ENCODE measurements at places on chromosomes 7 and 10.

- DNase-seq: peak; percentile 71
Measured at GRCh38 chr7:93921607-93922566, at the start of gene GNG11. TSS of gene GNG11 (plus strand) at chr7:93921735. CDS start at chr7:93922138, 403 bp downstream.

DNA sequence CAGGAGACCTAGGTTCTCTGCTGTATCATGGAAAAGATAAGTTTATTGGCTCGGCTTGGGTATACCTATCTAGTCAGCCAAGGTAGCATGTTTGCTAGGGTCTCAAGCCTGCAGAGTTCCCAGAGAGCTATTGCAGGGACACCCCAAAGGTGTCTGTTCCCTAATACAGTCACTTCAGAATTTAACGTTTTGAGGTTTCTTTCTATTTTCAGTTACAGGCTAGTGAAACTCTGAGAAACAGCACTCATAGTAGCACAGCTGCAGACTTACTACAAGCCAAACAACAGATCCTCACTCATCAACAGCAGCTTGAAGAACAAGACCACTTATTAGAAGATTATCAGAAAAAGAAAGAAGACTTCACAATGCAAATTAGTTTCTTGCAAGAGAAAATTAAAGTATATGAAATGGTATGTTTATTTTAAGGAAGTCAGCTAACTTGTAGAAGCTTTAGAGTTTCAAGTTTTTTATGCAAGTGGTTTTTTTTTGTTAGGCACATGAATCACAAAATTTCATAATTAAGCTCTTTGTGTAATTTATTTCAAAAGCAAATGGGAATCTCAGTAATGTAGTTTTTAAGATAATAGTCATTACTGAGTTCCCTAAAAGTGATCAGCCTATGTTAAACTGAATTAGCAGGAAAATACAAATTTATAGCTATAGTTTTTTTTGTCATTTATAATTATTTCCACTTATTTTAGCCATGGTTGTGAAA is 54.9 kb downstream of the AKAP9 start:
- no peak for DNase-seq

DNA sequence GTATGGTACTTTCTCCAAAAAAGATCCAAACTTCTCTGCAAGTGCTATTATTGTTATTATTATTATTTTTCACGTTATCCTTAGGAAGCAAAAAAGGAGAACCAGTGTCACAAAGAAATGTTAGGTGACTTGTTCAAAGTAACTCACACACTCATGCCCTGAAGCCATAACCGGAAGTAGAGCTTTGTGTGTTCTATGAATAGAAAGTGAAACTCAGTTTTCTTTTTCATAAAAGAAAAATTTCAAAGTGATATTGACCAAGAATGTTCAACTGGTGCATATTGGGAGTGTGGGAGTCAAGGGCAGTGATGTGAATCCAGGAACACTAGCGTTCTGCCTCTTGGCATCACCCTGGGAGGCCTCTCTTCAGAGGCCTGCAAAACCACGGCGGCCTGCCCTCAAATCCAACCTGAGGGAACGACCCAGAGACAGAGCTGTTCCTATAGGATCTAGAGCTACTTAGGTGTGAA is 106.1 kb downstream of the PRKCQ start:
- no peak for DNase-seq

DNA sequence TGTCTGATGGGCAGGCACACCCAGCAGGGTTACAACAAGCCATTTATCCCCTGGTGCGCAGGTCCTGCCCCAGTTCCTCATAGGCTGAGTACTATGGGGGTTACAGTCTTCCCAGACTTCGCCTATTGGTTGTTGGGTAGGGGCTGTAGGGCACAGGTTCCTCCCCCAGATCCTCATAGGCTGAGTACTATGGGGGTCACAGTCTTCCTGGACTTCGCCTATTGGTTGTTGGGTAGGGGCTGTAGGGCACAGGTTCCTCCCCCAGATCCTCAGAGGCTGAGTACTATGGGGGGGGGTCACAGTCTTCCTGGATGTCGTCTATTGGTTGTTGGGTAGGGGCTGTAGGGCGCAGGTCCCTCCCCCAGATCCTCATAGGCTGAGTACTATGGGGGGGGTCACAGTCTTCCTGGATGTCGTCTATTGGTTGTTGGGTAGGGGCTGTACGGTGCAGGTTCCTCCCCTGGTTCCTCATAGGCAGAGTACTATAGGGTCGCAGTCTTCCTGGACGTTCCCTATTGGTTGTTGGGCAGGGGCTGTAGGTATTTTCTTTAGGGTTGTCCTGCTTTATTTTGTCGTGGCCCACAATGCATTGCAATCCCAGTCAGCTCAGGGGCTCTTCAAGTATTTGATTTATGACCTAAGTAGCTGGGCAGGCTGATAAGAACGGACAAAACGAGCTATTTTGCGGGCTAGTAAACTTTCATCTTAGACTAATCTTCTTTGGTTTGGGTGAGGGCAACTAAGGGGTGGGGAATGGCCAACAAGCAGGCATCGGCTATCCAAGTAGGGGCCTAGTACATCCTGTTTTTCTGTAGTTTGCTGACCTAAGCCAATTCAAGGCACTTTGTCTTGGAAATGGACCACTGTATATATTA is 3.4 kb downstream of the LRRC27 start:
- DNase-seq: no peak

GRCh38 chr7:28065721-28066285 is 114.8 kb downstream of the JAZF1 start:
- peak; percentile 84 for DNase-seq

- DNase-seq: peak; percentile 80
Measured at GRCh38 chr7:79403879-79404278, 49.6 kb downstream of the MAGI2 start.

DNA sequence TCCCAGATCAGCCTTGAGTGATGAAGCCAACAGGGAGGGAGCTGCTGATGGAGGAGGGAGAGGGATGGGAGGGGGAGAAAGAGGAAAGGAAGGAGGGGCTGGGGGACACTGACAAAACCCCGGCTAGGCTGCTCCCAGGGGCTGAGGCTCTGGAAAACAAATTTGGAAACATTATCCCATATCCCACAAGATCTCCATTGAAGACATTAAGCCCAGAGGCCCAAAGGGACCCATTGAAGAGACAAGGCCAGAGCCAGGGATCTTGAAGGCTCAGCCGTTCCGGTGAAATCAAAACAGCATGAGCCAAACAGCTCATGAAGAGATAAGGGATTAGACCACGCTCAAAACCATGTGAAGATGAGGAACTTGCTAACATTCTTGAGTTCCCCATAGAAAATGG is 184.3 kb upstream of the ITGB1 start:
- no peak for DNase-seq

GRCh38 chr7:30893357-30893756 is 18.3 kb upstream of the AQP1 start:
- peak; percentile 79 for DNase-seq

GRCh38 chr7:44060091-44060947 is 5.0 kb downstream of the PGAM2 start:
- DNase-seq: no peak

GRCh38 chr10:114663626-114664025 is 5.6 kb upstream of the ABLIM1 start:
- peak; percentile 62 for DNase-seq

- DNase-seq: peak; percentile 50
Measured at GRCh38 chr10:126204320-126204719, 184.0 kb downstream of the ADAM12 start.

GRCh38 chr7:23965296-23965695 is 255.3 kb downstream of the STK31 start:
- peak; percentile 67 for DNase-seq

DNA sequence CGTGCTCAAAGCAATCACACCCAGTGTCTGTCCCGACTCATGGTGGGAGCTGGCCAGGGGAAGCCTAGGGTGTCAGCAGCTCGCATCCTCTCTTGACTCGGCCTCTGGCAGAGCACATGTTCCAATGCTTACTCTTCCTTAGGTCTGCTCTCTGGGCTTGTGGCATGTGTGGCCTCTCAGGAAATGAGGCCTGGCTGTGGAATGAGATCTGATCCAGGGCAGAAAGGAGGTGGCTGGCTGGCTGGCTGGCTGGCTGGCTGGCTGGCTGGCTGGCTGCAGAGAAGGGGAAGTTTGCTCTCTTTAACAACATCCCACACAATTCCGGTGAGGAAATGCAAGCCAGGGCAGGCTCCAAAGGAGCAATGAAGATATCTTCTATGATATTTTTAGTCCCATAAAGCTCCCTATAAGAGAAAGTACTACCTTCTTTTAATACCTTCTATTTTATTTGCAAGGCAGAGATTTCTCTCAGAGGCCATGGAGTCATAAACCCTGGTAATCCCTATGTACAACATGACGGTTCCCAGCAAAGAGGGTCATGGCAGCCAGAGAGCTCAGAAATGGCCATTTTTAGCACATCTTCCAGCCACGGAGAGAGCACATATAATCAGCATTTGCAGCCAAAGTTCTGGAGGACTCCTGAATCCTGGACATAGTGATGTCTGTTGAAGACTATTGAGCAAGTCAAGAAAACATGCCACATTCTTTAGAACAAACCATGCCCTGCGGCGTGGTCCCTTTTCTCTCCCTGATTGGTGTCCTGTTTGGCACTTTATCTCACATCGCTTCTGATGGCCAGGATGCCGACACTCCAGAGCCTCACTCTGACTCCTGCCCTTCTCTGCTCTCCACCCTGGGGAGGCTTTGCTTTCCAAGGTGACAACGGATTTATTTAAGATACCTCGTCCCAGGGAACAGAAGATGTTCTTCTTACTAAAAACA is 153.7 kb downstream of the FANK1 start:
- no peak for DNase-seq

DNA sequence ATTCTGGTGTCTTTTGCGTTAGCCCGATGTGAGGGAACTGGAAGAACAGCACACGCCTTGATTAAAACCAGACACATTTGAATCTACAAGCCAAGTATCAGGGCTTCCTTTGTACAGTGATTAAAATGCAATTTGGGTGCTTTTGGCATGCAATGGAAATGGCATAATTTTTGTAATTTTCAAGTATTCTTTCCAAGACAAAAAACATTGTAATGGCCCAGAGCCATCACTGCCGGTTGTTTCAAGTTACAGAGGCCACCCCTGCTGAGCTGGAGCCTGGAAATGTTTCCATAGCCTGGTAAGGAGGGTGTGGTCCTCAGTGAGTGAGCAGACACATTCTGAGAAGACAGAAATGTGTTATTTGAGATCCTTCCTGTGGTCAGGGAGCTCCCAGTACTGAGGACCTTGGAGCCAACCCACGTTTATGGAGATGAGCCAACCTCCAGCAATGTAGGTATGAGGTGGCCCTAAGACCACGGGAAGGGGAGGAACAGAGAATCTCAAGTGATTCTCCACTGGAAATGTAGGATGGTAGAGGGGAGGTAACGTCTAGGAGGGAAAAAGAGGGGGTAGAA is 20.9 kb downstream of the TEX36 start:
- DNase-seq: peak; percentile 3

GRCh38 chr10:30747633-30748032 is 118.1 kb upstream of the LYZL2 start:
- no peak for DNase-seq

GRCh38 chr7:2870471-2870931 is 26.4 kb upstream of the GNA12 start:
- DNase-seq: peak; percentile 86

DNA sequence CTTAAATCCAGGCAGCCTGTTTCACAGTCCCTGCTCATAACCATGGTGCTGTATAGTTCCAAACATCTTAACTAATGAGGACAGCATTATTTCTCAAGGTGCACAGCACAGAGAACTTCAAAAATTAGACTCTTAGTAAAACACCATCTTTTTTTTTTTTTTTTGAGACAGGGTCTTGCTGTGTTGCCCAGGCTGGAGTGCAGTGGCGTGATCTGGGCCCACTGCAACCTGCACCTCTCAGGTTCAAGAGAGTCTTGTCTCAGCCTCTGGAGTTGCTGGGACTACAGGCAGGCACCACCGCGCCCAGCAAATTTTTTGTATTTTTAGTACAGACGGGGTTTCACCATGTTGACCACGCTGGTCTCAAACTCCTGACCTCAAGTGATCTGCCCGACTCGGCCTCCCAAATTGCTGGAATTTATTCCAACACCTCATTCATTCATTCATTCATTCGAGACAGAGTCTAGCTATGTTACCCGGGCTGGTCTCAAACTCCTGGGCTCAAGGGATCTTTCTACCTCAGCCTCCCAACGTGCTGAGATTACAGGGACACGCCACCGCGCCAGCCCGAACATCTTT is 507 bp upstream of the TMEM254 start:
- DNase-seq: no peak

DNA sequence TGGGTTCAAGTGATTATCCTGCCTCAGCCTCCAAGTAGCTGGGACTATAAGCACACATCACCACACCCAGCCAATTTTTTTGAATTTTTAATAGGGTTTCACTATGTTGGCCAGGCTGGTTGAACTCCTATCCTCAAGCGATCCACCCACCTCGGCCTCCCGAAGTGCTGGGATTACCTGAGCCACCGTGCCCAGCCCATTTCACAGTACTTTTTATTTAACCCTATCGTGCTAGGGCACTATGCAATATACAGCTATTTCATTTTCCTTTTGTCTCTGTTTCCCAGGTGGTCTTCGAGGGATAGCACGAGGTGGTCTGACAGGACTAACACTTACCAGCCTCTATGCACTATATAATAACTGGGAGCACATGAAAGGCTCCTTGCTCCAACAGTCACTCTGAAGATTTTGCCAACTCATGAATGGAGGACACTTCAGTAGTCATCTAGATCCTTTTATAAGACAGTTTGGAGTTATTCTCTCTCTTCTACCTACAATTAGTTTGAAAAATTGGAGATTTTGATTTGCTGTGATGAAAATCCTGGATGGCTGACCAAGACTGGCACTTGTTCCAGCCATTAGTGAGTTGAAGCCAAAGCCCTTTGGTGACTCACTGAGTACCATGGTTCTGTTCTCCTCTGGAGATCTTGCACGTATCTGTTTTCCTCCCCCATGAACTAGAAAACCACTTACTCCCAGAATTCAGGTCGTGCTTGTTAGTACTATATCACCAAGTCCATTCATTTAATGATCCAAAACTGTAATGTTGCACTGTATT is 27.3 kb downstream of the NCOA4 start:
- no peak for DNase-seq

DNA sequence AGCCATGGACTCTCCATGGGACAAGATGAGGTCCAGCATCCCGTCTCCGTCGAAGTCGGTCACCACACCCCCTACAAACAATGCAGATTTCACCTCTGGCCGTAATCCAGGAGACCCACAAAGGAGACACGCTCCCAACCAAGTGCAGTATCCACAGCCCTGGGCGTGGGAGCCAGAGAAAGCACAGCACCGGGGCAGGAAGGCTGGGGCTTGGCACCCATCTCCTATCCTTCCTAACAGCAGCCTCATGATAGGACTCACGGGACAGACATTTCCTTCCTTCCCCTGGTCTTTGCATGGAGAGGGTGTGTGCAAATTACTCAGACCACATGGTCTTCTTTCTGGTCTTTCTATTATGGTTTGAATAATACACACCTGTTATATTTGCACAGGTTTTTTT is 46.3 kb downstream of the GOLGA7B start:
- DNase-seq: peak; percentile 24

- DNase-seq: no peak
Measured at GRCh38 chr10:30984563-30985328, 46.9 kb downstream of the ZNF438 start.

DNA sequence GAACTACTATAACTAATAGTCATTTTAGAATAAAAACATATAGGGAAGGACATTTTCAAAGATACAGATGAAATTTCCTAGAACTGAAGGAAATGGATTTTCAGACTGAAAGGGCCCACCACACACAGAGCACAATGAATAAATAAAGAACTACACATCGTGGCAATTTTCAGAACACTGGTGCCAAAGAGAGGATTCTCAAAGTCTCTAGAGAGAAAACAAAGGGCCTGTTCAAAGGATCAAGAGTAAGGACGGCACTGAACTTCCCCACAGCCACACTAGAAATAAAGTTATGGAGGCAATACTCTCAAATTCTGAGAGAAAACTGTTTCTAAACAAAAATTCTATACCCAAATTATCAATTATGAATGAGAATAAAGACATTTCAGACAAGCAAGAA is 21.9 kb downstream of the NAPEPLD start:
- DNase-seq: no peak

- DNase-seq: peak; percentile 91
Measured at GRCh38 chr7:18345641-18346234, 149.8 kb upstream of the HDAC9 start.

All from NCI-H69 (cell line).